ENCODE measurements at places on chromosomes 4 and X. TPM values are rescaled to one million over a fixed set of nuclear protein-coding genes. Genes with fewer than 3 reads are reported as not detected.

GRCh38 chr4:107392951-107393350 lies 327.1 kb downstream of the PAPSS1 start:
- peak; percentile 50 for DNase-seq

The CLIC2 gene
- total RNA-seq = 0.60 TPM

- peak; percentile 81 for DNase-seq
These were observed 48.0 kb upstream of the HDAC8 start for GRCh38 chrX:72620550-72621145.

DNA sequence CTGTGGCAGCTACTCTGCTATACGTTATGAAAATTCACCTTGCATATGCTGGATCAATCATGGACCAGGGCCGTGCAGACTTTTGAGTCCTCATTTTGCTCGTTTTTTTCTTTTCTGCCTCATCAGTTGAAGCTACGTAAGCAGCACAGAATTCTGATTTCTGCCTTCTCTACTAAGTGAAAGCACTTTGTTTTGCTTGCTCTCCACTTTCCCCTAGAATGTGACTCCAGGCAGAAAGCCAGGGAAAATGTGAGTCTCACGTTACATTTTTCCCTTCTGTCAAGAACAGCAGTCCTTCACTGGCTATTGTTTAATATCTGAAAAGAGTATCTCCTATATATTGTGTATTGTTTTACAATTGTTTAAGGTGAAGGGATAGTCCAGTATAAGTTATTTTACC lies 1840.1 kb downstream of the PCDH7 start:
- DNase-seq = peak; percentile 24

The CYSLTR1 gene
- total RNA-seq = not detected

DNA sequence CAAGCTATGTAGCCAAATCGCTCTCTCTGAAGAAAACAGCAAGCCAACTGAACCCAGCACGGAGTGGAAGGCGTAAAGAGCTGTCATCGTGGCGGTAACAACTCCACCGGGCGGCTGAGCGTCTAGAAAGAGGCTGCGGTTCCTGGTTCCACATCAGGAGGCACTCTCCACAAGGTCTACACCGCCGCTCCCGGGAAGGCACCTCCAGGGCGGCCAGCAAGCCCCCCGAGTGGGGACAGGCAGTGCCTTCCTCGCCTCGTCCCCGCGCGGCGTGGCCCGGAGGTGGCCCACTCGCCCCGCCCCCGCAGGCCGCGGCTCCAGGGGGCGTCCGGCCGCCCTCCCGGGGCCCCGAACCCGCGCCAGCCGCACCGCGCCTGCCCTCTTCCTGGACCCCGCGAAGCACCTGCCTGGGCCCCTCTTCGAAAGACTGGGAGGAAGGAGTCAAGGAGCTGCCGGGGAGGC lies 755 bp downstream of the KLHL8 start:
- peak; percentile 20 for DNase-seq

- DNase-seq = no peak
These were observed 250.7 kb upstream of the PGRMC2 start for GRCh38 chr4:128538111-128538882.

The TREX2 gene
- 0.84 TPM for total RNA-seq

DNA sequence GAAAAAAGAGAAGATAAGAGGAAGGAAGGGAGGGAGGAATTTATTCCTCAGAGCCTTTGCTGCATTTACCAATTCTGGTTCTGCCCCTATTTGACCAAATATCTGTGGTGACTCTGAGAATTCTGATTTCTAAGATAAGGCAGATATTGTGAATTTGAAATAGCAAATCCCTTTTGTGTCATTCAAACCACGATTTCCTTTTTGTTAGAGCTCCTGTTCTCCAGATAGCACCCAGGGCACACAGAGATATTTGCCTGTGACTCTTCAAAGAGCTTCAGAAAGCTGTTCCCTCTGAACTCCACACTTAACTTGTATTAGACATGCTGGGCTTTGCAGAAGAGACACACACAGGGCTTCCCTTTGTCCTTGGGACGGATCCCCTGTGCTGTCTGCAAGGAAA lies 272.2 kb downstream of the DHRSX start:
- DNase-seq = no peak

The FAM90A26 gene
- total RNA-seq = not detected

- no peak for DNase-seq
These were observed 29.3 kb upstream of the CBR4 start for GRCh38 chr4:169039251-169039954.

DNA sequence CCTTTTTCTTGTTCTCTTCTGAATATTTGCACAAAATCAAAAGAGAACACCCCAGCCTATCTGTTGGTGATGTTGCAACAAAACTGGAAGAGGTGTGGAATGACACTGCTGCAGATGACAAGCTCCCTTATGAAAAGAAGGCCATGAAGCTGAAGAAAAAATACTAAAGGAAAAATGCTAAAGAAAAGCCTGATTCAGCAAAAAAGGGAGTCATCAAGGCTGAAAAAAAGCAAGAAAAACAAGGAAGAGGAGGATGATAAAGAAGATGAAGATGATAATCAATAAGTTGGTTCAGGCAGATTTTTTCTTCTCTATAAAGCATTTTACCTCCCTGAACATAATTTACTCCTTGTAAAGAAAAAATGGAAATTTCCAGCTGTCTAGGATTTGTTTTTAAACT lies 1538.8 kb downstream of the RPA4 start:
- DNase-seq = no peak

The PAGE5 gene
- total RNA-seq = 254 TPM

Measured in HT1080 (cell line).